ENCODE measurements at places on chromosomes 13 and 19. TPM values are rescaled to one million over a fixed set of nuclear protein-coding genes. Genes with fewer than 3 reads are reported as not detected.
A peak's percentile ranks its signal among the peaks of the same experiment; 100 is the strongest.

- DNase-seq, result no peak
Observed at GRCh38 chr19:39133431-39134270, 8.1 kb downstream of the PAK4 start.

DNA sequence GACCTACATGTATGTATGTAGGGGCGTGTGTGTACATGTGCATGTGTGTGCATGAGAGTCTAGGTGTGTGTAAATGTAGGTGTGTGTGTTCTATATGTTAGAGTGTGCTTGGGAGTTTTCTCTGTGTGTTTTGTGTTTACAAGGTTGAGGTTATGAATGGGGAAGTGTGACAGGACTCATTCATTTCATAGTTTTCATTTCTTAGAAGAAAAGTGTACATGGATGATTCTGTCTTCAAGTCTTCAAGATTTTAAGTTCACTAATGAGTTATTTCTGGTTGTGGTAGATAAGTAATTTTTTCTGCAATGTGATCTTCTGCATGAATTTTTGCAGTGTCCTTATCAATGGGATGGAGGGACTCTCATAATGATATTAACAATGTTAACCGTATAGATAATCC is 118.2 kb upstream of the SLC10A2 start:
- DNase-seq, result no peak

DNA sequence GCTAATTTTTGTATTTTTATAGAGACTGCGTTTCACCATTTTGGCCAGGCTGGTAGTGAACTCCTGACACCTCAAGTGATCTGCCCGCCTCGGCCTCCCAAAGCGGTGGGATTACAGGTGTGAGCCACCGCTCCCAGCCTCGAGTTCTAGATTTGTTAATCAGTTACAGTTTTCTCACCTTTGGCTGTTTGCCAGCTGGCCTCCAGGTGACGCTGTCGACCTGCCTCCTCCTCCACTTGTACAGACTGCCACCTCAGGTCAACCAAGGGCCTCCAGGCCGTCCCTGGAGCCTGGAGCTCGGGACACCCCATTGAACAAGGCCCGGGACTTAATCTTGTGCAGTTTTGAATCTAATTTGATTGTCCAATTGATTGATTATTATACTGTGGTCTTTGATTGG is 45.5 kb downstream of the IER2 start:
- peak; percentile 84 for DNase-seq

GRCh38 chr19:2631213-2631821 is 71.2 kb downstream of the GNG7 start:
- peak; percentile 81 for DNase-seq

The LENG9 gene
- 3.6 TPM for total RNA-seq

DNA sequence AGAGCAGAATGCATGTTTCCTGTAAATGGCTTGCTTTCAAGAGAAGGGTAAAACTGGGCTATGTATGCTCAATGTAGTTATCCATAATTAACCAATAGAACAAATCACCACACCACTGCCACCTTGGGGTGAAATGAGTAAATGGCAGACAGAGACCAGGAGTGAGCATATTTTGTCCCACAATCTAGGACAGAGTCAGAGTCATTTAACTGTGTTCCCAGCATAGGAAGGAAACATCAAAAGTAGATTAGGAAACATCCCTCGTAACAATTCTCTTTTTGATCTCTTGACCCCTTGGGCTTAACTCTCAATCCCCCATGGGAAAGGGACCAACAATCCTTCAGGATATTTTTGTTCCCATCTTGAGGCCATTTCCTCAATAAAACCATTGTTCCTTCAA is 224.8 kb downstream of the NHLRC3 start:
- peak; percentile 44 for DNase-seq

GRCh38 chr13:101751488-101751887 is 299.0 kb downstream of the ITGBL1 start:
- no peak for DNase-seq

DNA sequence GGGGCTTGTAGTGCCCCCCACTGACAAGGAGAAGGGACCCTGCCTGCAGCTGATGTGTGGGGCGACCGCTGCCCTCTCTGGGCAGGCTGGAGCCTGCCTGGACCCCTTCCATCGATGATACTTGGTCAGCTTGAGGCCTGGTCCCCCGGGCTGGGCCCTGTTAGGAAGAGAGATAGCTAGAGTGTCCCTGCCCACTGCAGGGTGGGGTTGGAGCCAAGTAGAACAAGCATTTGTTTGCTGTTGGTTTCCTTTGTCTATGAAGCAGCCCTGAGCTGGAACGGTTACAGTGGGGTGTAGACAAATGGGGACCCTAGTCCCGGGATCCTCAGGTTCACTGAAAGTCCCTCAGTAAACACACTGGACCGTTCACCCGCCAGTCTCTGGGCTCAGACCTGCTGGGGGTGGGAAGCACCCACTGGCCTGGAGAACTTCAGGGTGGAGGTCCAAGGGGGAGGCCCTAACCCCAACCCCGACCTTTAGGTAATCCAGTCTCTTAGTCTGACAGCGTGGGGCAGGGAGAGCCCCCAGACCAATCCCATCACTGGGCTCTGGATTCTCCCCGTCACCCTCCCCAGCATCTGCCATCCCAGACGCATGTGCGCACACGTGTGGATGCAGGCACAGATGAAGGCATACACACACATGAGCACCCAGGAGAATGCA is 204.8 kb upstream of the ZNF536 start:
- DNase-seq, result no peak

The ZNF558 gene
- total RNA-seq, result 18.0 TPM

- peak; percentile 56 for DNase-seq
Observed at GRCh38 chr13:28423010-28423409, 71.9 kb downstream of the FLT1 start.

- no peak for DNase-seq
Observed at GRCh38 chr19:282501-282900, 8.7 kb downstream of the PLPP2 start.

DNA sequence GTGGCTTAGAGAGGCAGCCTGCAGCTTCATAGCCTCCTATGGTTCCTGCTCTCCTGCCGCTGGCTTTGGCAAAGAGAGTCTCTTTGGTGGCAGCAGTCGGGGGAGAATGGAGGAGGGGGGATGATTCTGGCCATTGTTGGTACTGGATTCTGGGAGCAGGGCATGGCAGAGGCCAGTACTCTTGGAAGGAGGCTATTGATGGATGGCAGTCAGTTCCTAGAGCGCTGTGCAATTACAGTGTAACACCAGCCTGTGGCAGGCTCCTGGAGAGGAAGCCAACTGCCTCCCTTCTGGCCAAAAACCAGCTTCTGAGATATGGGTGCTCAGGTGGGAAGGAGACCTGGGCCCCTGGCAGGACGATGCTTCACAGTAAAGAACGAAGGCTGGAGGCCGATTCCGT is 47.9 kb upstream of the TMTC4 start:
- DNase-seq, result no peak

DNA sequence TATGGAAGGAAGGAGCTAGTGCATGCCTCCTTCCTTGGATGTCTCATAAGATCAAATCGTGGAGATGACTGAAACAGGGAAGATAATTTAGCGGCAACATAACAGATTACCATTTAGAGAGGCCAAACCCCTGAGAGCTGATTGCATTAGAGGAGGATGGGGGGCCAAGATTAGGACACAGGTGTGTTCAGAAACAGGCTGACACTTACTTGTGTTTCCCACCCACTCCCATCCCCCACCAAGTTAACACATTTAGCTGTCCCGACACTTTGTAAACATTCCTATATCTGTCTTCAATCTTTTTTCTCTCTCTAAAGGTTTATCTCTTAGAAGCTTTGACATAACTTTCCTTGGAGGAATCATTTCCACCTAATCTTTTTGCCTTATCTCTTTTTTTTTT is 48.8 kb upstream of the KCTD4 start:
- DNase-seq, result no peak

The TMIGD2 gene
- total RNA-seq, result 0.44 TPM

The CACNG6 gene
- total RNA-seq, result 1.8 TPM

Measured in OCI-LY7 (cell line).